ENCODE measurements at places on chromosomes 3 and 15.
A peak's percentile ranks its signal among the peaks of the same experiment; 100 is the strongest.

DNA sequence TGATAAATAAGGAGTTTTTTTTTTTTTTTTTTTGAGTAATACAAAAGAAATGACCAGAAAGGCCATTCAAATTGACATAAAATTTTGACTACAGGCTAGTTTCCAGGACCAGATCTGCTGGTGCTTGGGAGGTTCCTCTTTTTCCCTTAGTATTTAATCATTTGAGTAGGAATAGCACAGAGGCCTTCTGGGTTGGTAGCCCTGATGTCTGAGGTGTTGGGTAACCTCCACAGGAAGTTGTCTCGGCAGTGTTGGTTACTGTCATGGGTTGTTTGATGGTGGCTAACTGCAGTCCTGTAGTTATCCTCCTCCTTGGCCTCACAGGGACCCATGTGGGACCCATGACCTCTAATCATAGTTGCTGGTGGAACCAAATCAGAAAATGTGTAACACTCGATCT is 91.1 kb downstream of the USP13 start:
- no peak for DNase-seq

GRCh38 chr15:47541562-47541961 is 175.7 kb upstream of the SEMA6D start:
- DNase-seq = no peak

DNA sequence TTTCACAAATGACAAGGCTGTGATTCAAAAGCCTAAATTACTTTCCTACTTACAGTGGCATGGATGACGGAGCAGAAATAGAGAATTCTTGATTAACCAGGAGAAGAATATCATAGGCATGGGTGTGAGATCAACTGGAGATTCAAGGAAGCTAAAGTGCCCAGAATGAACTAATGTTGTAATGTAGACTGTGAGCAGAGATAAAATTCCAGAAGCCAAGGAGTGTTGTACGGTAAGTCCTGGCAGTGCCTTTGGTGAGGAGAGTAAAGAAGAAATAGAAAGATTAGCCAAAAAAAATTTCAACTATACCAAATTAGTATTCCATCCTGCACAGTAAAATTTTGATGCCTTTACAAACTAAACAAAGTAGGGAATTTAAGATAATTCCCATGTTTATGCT is 75.9 kb downstream of the ZBTB20 start:
- DNase-seq = no peak

GRCh38 chr3:46943237-46944187 is 33.0 kb downstream of the CCDC12 start:
- DNase-seq = no peak

DNA sequence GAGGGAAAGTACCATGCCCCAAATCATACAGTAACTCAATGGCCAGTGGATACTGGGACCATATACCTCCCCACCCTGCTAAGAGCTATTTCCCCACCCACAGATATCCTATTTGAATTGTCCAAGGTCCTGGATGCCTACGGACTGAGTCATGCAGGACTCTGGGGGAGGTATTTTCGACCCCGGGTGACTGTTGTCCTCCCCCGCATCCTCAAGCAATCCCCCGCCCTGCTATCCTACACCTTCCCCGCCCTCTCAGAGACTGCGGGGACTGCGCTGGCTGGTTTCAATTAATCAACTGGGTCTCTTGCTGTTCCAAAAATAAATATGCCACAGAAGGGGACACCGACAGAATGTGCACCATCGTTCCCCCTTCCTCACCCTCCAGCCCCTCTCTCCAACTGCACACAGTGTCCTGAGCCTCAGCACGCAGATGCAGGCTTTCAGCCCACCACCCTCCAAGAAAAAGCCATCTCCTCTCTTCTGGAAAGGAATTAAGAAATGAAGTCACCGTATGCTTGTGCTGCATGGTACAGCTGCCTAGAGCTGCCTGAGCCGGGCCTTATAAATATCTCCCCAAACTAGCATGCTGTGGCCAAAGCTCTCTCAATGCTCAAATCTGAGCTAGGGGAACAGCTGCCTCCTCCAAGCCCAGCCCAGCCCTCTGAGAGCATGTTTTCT is 8.1 kb downstream of the CAV3 start:
- peak; percentile 55 for DNase-seq

- no peak for DNase-seq
These were observed 176.6 kb downstream of the USP13 start for GRCh38 chr3:179829401-179829800.

GRCh38 chr15:65052956-65053355 is 7.8 kb downstream of the SLC51B start:
- no peak for DNase-seq

- no peak for DNase-seq
These were observed 52.5 kb upstream of the ATP2C1 start for GRCh38 chr3:130841357-130841756.

DNA sequence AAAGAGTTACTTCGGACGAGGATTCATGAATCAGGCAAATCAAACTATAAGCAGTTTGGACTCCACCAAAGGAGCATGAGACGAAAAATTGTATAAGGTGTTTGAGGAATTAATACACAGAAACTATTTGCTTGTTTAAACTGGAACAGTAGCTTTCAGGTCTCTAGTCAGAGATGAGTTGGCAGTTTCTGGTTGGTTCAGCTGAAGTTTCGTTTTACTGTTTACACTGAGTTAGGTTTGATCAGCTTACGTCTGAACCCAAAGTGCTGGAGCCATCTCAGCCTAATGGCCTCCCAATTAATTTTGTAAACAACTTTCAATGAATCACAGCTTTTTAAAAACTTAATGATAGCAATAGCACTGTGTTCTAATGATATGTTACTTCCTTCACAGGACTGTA is 703.7 kb downstream of the NLGN1 start:
- DNase-seq = no peak

GRCh38 chr3:172125053-172125452 is 85.7 kb downstream of the FNDC3B start:
- no peak for DNase-seq

DNA sequence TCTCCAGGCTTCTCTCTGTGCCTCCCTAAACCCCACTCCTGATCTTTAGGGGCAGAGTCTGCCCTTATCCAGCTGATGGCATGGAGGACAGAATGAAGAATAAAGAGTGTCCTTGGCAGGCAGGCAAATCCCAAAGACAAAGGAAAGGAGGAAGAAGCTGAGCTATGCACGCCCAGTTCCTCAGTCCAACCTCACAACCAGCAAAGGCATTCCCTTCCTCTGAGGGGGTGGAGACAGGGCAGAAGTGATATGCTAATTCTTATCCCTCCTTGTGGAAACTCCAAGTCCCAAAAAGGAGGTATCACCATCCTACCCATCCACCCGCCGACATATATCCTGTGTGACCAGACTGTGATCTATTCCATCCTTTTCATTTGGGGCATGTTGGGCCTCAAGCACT is 10.5 kb upstream of the CCDC54 start:
- no peak for DNase-seq

DNA sequence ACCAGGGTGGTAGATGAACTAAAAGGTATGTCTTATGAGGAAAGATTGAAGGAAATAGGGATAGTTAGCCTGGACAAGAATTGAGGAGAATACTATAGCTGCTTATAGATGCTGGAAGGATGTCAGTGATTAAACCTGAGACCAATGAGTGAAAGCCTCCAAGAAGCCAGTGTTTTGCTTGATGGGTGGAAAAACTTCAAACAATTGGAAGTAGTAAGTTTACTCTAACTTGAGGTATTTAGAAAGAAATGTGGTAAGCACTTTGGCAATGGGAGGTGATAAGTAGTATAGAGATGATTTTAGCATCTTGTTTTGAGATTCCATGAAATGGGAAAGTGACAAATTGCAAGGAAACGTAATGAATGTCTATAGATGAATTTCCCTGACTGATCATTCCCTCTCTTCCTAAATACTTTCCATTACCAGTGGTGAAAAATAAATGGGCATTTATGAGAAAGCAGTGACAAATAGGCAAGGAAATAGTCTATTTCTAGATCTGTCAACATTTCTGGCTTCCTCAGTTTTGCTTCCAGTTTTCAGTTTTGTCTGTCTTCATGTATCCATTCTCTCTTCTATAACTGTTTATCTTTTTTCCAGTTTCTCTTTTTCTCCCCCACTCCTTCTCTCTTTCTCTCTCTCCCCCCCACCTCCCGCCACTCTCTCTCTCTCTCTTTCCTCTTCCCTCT is 19.2 kb downstream of the SLC15A2 start:
- DNase-seq = no peak

DNA sequence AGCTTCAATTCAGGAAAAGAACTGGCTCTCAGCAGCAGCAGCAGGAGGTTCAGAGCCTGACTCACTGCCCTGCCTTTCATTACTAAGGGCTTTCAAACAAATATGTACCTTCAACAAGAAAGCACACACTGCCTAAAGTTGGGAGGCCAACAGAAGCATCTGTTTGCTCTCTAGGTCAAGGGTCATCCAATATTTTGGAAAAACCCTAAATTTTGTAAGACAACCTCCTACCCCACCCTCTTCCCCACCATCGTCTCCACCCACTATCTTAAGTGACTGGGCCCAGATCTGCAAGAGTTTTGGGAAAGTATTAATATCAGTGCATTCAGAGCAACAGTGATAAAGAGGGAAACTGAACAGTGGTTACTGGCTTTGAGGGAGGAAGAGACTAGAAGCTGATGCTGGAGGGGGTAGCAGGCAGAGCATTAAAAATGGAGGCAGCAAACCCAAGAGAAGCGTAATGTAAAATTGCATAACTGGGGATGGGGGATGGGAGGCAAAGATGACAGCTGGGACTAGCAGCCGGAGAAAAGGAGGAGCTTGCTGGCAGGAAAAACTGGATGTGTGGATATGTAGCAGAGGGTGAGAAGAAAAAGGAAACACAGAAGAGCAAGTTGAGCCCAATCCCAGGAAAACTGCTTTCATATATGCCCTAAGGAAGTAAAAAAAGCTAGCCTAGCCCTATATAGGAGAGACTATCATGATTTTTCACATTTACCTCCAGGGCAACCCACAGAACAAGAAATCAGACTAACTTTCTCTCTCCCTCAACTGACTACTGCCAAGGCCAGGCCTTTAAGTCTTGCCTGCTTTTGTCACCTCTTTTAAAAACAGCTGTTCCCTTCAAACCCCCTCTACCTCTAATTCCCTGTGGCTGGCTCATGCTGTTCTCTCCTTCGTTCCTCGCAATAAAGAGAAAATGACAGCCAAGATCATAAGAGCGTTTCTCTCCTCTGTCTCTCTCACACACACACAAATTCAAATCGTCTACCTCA is 31.4 kb downstream of the NPTN start:
- peak; percentile 69 for DNase-seq

DNA sequence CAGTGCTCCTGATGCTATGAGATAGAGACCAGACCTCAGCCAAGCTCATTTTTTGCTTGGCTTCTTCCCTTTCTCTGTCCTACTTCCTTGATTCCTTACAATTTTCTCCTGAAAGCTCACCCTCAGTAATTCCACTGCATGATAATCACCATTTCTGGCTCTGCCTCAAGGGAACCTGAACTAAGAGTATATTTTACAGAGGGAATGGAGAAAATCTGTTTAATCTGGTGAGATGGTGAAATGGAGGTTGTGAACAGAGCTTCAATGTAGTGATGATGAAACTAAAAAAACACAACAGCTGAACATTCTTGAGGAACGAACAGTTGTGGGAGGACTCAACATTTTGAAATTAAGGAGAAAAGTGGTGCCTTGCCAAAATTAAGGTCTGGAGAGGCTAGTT is 16.3 kb downstream of the HHLA2 start:
- DNase-seq = no peak

GRCh38 chr3:2599471-2599870 is 500.8 kb downstream of the CNTN4 start:
- DNase-seq = no peak

GRCh38 chr3:30989276-30990030 is 95.0 kb upstream of the GADL1 start:
- DNase-seq = no peak

- no peak for DNase-seq
These were observed 227.5 kb downstream of the DTWD1 start for GRCh38 chr15:49848282-49848724.

DNA sequence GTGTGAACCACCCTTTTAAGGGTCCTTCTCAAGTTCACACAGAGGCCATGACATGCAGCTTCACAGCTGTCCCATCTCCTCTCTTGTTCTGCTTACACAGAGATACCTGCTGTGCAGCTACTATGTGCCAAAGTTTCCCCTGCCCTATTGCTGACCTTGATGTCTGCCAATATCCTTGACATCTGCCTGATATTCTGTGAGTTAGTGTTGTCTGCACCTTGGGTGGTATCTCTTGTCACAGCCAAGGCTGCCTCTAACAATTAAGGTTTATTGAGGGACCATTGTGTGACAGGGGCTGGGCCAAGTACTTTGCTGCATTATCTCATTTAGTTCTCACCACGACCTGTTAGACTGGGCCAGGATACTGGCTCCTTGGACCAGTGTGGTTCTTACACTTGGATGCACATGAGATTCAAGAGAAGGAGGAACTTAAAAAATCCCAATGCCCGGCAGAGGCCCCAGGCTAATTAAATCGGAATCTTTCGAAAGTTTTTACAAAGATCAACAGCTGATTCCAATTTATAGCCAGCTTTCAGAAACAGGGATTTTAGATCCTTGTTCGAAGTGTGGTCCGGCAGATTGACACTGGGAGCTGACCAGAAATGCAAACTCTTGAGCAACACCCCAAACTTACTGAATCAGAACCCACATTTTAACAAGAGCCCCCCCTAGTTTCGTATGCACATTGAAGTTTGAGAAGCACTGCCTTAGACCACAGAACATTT is 178.6 kb downstream of the SATB1 start:
- DNase-seq = no peak

DNA sequence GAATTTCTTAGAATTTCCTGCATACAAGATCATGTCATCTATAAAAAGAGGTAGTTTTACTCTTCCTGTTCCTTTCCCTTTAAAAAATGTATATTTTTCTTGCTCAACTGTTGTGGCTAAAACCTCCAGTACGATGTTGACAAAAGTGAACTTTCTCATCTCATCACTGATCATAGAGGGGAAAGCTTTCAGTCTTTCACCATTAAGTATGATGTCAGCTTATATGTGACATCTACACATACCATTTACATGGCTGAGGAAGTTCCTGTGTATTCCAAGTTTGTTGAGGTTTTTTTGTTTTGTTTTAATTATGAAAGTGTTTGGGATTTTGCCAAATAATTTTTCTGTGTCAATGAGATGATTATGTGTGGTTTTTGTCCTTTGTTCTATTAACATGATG is 173.6 kb downstream of the PLD1 start:
- DNase-seq = no peak

GRCh38 chr3:27978440-27978839 is 256.3 kb upstream of the EOMES start:
- DNase-seq = no peak

Measured in right hindlimb (tissue), 1 donor.